Sigmoid colon (tissue), 7 donors: ENCODE measurements at places on chromosomes 6 and 20. TPM values are rescaled to one million over a fixed set of nuclear protein-coding genes. Genes with fewer than 3 reads are reported as not detected.

Gene SLC35D3
- not detected for polyA plus RNA-seq

Gene TREM1
- polyA plus RNA-seq: 0.74 TPM

Gene LAMA4
- 9.0 TPM for polyA plus RNA-seq

Gene TNFAIP3
- 18.7 TPM for polyA plus RNA-seq

Gene HLA-DRB5
- 2.1 TPM for polyA plus RNA-seq

Gene OPRL1
- polyA plus RNA-seq: under 0.01 TPM

Gene ENPP4
- polyA plus RNA-seq: 3.0 TPM

Gene SIRPG
- 11.0 TPM for polyA plus RNA-seq

Gene BEND6
- polyA plus RNA-seq: 0.34 TPM

Gene HCK
- polyA plus RNA-seq: 25.8 TPM

Gene GNMT
- polyA plus RNA-seq: 0.45 TPM

Gene PPIL6
- 1.4 TPM for polyA plus RNA-seq

Gene COL20A1
- 0.07 TPM for polyA plus RNA-seq

Gene SLPI
- 38.8 TPM for polyA plus RNA-seq

Gene BMP2
- 13.2 TPM for polyA plus RNA-seq

Gene AKAP12
- 9.0 TPM for polyA plus RNA-seq

Gene FOXS1
- polyA plus RNA-seq: 0.60 TPM

Gene SLC52A3
- polyA plus RNA-seq: 5.3 TPM

Gene RPS10
- 4,045 TPM for polyA plus RNA-seq

Gene TSPO2
- 0.48 TPM for polyA plus RNA-seq
